ENCODE measurements at places on chromosomes 12 and 14.

DNA sequence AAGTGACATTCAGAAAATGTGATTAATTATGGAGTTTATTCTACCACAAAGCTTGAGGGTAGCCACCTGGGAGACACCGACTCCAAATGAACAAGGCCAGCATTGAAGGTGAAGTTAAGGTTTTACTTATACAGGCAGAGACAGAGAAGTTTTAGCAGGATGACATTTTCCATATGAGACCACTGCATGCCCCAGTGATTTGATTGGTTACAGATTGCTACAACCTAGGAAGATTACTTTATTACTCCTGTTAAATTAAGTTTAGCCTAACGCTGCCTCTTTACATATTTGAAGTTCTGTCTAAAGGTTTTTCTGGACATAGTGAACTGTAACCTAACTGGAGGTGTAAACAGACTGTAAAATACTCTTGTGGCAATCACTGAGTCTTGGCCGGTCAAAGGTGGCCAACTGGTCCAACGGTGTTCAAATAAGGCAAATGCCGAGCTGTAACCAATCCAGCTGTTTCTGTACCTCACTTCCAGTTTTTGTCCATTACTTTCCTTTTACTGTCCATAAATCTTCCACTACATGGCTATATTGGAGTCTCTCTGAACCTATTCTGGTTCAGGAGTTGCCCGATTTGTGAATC is 57.2 kb downstream of the RIN3 start:
- no peak for DNase-seq

DNA sequence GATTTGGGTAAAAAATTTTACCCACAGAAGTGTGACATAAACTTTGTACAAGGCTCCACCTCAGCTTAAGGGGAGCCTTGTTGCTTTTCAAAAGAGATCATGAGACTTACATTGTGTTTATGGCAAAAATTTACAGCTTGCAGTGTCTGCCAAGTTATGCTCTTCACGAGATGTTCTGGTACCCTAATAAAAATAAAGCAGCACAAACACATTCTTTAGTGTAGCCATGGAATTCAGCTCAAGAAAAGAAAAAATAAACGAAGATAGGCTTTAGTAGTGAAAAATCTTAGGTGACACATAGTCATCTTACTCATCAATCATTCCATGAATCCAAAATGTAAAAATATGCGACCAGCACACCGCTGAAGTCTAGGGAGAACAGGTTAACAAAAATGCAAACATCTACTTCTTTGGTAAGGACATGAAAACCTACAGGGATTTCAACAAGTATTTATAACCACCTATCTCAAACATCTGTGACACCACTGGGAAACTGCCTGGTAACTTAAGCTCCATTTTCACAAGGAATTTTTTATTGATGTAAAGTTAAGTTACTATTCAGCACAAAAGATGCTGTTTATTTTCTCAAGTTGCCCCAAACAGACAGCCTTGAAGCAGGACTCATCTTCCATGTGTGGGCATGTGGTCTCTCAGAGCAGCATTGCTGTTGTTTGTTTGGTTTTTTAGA is 32.9 kb downstream of the DMAC2L start:
- no peak for DNase-seq

DNA sequence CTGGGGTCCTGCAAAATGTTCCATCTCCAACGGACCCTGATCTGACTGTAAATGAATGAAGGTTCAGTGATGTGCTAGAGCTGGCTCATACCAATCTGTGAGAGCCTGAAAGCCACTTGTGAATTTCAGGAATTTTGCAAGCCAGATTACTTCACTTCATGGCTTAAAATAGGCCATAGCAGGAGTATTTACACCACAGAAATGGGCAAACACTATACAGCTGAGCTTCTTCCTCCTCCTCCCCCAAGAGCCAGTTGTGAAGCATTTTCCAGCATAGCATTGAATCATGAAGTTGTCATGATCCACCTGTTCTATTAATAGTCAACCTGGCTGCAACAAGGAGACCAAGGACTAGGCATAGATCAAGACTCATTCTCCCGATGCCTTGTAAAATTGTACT is 141.3 kb upstream of the RASSF8 start:
- no peak for DNase-seq

- DNase-seq, result no peak
Observed at GRCh38 chr12:21129351-21129750, 1.6 kb upstream of the SLCO1B1 start.

DNA sequence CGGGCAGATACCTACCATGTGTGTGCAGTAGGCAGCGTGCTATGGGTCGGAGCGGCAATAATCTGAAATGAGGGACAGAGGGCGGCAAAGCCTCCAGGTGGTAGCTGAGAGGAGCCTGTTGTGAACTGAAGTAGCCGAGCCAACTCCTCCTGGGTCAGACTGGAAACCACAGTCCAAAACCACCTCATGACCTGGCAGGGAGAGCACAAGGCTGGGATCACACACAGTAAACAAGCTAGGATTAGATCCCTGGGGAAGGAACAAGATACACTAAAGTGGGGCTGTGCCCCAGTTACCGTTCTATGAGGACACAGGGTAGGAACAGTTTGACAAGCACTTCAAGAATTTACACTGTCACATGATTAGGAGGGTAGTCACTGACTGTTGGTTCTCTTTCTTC is 49.0 kb downstream of the AREL1 start:
- no peak for DNase-seq

DNA sequence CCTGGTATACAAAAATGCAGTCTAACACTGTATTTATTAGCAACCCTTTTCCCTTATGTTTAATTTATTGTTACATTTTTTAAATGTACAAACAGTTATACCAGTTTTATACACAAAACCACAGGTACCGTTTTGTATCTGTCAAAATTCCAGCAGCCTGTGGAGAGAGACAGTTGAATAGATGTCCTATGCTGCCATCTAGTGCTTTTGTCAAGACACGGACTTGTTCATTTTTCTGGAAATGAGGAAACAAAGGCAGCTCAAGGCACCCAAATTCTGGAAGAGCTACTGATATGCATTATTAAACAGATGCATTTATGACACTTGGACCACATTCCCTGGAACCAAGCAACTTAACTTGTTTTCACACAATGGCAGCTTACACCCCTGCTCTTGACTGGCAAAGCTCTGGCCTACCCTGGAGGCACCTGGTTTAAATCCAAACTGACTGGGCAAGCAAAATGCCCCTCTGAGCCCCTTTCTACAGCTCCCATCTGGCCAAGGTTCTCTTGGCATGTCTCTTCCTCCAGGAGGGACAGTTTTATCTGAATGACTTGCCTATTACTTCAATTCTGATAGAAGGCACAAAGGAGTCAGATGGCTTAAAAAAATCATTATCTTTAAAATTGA is 286.9 kb upstream of the PRKD1 start:
- DNase-seq, result no peak

All from activated CD8-positive, alpha-beta memory T cell treated with anti-CD3 and anti-CD28 coated beads for 48 hours (primary cell).